Skeletal muscle cell (primary cell): ENCODE measurements at places on chromosomes 16 and 17.

GRCh38 chr16:63998-64913 is 8.2 kb downstream of the RHBDF1 start:
- DNase-seq: no peak

DNA sequence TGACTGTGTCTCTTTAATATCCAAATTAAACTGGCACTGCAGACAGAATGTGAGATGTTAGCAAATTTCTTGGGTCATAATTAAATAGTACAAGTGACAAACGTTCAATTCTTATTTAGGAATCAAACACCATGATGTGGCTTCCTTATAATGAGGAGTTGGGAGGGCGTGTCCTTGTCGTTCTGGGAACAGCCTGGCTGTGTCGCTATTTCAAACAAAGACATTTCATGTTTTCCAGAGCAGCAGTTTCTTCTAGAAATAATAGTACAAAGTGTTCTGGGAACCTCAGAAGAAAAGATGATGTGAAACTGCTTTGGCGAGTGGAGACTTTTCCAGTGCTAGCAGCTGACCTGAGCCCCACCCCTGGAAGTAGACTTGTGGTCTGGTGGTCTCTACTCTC is 301.7 kb upstream of the N4BP1 start:
- no peak for DNase-seq

DNA sequence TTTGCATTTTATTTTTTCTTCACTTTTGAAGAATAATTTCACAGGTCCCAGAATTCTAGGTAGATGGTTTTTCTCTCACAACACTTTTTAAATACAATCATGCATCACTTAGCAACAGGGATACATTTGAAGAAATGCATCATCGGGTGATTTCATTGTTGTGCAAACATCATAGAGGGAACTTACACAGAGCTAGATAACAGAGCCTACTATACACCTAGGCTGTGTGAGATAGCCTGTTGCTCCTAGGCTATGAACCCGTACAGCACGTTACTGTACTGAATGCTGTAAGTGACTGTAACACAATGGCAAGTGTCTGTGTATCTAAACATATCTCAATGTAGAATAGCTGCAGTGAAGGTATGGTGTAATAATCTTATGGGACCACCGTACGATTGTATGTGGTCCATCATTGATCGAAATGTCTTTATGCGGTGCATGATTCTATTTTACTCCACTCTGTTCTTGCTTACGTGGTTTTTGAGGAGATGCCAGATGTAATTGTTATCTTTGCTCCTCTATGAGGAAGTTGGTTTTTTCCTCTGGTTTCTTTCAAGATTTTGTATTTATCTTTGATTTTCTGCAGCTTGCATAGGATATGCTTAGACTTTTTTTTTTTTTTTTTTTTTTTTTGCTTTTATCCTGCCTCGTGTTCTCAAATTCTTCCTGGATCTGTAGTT is 35.5 kb upstream of the TMEM92 start:
- no peak for DNase-seq

GRCh38 chr17:55699181-55699860 is 23.3 kb downstream of the TMEM100 start:
- no peak for DNase-seq

DNA sequence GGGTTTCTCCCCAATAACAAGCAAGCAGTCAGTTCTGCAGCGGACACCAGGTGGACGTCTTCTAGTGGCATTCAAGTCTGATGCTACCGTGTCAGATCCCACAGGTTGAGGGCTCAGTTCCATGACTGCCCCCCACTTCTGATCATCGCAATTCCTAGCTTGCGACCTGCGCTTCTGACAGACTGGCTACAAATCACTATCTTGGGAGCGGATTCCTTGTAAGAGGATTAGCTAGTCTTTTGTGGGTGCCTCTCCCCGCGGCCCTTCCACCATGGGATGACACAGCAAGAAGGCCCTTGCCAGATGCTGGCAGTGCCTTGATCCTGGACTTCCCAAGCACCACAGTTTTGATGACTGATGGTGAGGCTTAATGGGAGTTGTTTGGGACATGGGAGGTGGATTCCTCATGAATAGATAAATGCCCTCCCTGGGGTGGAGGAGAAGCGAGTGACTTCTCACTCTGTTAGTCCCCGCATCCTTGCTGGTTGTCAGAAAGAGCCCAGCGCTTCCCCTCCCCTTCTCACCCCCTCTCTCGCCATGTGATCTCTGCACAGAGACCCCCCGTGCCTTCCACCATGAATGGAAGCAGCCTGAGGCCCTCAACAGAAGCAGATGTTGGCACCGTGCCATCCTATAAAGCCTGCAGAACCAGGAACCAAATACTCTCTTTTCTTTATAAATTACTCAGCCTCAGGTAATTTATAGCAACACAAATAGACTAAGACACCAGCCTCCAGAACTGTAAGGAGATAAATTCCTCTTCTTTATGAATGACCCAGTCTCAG is 19.1 kb downstream of the CDIP1 start:
- DNase-seq: no peak

GRCh38 chr17:21170809-21171208 is 43.2 kb downstream of the TMEM11 start:
- no peak for DNase-seq
